ENCODE measurements at places on chromosomes 13 and 19. TPM values are rescaled to one million over a fixed set of nuclear protein-coding genes. Genes with fewer than 3 reads are reported as not detected.

Gene APOC1
- 1.2 TPM for total RNA-seq

Gene ZNF112
- total RNA-seq: 2.8 TPM

Gene ZNF738
- 22.2 TPM for total RNA-seq

Gene SERPINE3
- not detected for total RNA-seq

Gene KLK4
- total RNA-seq: 0.75 TPM

Gene DACH1
- total RNA-seq: not detected

Gene CEACAM1
- 9.4 TPM for total RNA-seq

Gene ASPDH
- total RNA-seq: not detected

Gene KLK14
- 0.82 TPM for total RNA-seq

Gene TMIGD2
- not detected for total RNA-seq

Gene CYP4F3
- not detected for total RNA-seq

Gene RGL3
- total RNA-seq: 0.33 TPM

Gene ZNF780B
- total RNA-seq: 36.4 TPM

Gene LGALS14
- total RNA-seq: not detected

Gene LYPD3
- total RNA-seq: not detected

Gene ZNF569
- total RNA-seq: 6.8 TPM

Gene COG6
- total RNA-seq: 29.6 TPM

Gene CRYL1
- 9.2 TPM for total RNA-seq

Gene ELL
- total RNA-seq: 29.0 TPM

Gene MEDAG
- not detected for total RNA-seq

Gene TUBA3C
- total RNA-seq: not detected

Gene LILRB5
- total RNA-seq: 0.24 TPM

Gene FUT6
- total RNA-seq: not detected

Gene TBXA2R
- total RNA-seq: 0.47 TPM

Gene RFX2
- 5.2 TPM for total RNA-seq

Gene DHDH
- total RNA-seq: not detected

Gene CLDN10
- not detected for total RNA-seq

Gene FSD1
- 1.4 TPM for total RNA-seq

Gene KLK6
- not detected for total RNA-seq

Gene CRLF1
- total RNA-seq: not detected

Gene FXYD1
- 1.1 TPM for total RNA-seq

Gene C2CD4C
- not detected for total RNA-seq

Gene NLRP4
- total RNA-seq: 0.31 TPM

Gene SLC25A41
- 0.40 TPM for total RNA-seq

Gene LYL1
- 74.8 TPM for total RNA-seq

Gene LIN7B
- 3.6 TPM for total RNA-seq

Gene IGFL2
- not detected for total RNA-seq

Measured in activated B cell treated with CpG ODN at 0.5 μM for 24 hours (primary cell).